Right ventricle myocardium superior (tissue), 1 donor: ENCODE measurements at places on chromosomes 2 and 18. TPM values are rescaled to one million over a fixed set of nuclear protein-coding genes. Genes with fewer than 3 reads are reported as not detected.

Gene EVX2
- total RNA-seq: not detected

Gene SCN9A
- 2.2 TPM for total RNA-seq

Gene TMEFF2
- total RNA-seq: 0.19 TPM

Gene TMEM17
- total RNA-seq: 1.7 TPM

Gene MRPL53
- 159 TPM for total RNA-seq

Gene CACNB4
- 0.46 TPM for total RNA-seq

Gene HOXD1
- not detected for total RNA-seq

Gene SP140L
- 5.5 TPM for total RNA-seq

Gene GIGYF2
- total RNA-seq: 60.2 TPM

Gene DOCK10
- 2.2 TPM for total RNA-seq

Gene CYS1
- total RNA-seq: 3.6 TPM

Gene REG3A
- total RNA-seq: not detected

Gene FAP
- 0.62 TPM for total RNA-seq

Gene SERPINB3
- total RNA-seq: not detected

Gene SKA1
- total RNA-seq: 0.65 TPM

Gene ITPRIPL1
- 1.0 TPM for total RNA-seq

Gene COL4A4
- 10.3 TPM for total RNA-seq

Gene RGPD3
- 0.08 TPM for total RNA-seq
